Stimulated activated CD8-positive, alpha-beta memory T cell treated with anti-CD3 and anti-CD28 coated beads, Interleukin-15, amount 100 ng/mL, for 1 hour (primary cell): ENCODE measurements at places on chromosomes 7 and 10.

GRCh38 chr10:90804354-90804753, 53.5 kb downstream of the HTR7 start:
- DNase-seq = no peak

- no peak for DNase-seq
These were observed 124.5 kb downstream of the MYOF start for GRCh38 chr10:93357680-93358079.

GRCh38 chr10:104099269-104099668, 13.6 kb upstream of the COL17A1 start:
- DNase-seq = no peak

DNA sequence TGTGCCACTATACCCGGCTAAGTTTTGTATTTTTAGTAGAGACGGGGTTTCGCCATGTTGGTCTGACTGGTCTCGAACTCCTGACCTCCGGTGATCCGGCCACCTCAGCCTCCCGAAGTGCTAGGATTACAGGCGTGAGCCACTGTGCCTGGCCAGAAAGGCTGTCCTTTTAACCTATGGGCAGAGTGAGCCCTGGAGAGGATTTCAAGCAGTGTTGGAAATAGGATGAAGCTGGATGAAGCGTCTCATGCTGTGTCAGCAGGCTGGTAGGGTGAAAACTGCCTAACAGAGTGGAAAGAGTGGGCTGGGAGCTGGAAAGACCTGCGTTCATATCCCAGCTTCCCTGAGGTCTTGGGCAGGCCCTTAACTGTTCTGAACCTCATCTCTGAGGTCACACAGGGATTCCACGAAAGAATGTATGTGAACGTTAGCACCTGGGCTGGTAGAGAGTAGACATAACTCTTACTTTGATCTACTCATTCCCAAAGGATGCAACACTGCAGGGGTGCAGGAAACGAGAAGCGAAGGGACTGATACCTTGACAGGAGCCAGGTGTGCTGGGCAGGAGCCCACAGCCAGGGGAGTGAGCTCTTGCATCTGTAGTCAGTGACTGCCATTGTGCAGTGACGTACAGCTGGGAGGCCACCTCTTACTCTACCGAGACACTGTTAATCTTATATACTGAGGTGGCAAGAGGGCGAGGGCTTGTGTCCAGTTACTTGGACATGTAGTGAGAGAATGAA, 34.1 kb downstream of the WBP1L start:
- DNase-seq = no peak

DNA sequence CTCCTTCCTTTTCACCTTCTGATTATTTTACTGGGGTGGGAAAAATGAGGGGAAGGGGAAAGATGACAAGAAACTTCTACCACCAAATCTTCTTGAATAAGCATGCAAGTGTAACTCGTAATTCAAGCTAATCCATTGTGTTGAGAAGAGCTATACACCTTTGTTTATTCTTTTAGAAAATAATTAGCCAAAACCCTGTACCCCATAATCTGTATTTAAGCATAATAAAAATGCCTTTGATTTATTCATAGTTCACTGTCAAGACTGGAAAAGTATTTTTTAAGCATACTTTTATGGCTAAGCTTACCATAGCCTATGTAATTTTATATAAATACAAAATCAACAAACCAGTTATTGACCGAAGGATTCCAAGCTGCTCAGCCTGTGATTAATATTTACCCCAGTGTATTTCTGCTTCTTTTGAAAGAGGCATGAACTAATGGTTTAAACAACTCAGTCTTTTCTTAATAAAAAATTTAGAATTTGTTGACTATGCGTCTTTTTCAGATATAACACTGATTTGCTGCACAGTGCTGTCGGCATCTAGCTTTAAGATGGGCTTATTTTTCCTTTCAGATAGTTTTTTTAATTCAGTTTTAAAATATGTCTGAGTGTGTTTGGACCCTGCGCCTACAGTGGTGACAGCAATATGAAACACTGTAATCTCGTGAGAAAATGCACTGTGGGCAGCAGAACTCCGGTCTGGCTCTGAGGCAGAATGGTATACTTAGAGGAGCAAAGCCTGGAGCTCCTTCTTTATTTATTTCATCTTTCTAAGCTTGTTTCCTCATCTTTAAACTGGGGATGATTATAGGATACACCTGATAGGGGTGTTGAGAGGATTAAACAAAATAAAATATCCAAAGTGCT, 238.8 kb upstream of the LRGUK start:
- DNase-seq = no peak

- DNase-seq = no peak
These were observed 2.5 kb downstream of the CHN2 start for GRCh38 chr7:29196971-29197595.

DNA sequence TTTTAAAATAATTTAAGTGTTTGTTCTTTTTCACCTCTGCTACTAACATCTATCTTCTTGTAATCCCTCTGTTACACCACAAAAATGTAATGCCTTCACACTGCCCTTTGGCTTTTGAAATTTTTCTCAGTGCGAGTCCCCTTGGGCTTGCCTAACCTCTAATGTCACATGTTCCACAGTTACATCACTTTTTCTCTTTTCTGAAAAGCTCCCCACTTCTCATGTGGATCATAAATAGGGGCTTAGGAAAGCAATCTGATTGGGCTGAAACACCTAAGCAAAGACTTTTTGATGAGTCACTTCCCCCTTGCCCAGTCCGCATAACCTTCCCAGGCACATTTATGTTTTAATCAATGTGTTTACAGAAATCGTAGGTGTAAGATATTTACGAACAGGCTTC, 288.2 kb downstream of the IPMK start:
- DNase-seq = no peak

DNA sequence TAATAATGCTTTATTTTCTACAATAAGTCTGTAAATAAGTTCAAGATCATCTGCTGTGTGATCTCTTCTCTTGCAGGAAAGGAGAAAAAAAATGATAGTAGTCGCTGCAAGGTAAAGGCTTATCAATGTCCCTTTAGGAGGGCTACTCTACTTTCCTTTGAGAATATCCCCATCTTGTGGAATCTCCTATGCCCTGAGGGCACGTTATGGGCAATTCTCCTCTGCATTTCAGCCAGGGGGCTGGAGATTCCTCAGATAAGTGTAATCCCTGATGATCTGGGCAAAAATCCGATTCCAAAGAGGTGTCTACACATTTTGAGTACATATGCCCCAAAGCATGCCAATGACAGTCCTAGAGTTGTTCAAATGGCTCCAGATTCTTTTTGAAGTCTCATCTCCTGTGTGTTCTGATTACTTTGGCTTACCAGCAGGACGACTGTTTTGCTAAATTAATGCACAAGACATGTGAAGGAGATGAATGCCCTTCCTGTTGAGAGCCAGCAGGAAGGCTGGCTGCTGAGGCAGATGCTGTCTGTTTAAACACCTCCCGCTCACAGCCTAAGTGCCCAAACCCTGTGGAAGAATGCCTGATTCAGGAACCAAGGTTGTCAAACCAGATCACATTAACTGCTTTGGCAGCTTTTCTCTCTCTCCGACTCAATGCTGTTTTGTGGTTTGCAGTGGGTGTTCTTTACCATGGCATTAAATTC, 171.2 kb upstream of the COL1A2 start:
- no peak for DNase-seq

DNA sequence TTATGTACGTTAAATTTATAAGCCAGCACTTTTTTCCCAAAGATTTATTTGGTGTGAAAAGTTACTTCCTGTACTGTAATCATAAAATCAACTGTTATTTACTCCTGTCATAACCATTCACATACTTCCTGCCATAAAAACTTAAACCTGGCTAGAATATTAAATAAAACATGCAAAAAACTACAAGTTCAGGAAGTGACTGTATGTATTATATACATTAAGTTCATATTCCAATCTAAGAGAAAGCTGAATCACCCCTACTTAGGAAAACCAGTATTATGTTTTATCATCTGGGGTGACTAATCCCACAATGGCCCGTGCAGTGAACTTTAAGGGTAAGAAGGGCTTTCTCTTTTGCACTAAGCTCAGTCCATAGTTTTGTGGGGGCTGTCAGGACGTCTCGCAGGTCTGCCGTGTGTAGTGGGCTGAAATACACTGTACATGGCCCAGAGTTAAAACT, 183.7 kb upstream of the KLF14 start:
- DNase-seq = no peak

- no peak for DNase-seq
These were observed 14.9 kb upstream of the CRCP start for GRCh38 chr7:66099551-66100407.

DNA sequence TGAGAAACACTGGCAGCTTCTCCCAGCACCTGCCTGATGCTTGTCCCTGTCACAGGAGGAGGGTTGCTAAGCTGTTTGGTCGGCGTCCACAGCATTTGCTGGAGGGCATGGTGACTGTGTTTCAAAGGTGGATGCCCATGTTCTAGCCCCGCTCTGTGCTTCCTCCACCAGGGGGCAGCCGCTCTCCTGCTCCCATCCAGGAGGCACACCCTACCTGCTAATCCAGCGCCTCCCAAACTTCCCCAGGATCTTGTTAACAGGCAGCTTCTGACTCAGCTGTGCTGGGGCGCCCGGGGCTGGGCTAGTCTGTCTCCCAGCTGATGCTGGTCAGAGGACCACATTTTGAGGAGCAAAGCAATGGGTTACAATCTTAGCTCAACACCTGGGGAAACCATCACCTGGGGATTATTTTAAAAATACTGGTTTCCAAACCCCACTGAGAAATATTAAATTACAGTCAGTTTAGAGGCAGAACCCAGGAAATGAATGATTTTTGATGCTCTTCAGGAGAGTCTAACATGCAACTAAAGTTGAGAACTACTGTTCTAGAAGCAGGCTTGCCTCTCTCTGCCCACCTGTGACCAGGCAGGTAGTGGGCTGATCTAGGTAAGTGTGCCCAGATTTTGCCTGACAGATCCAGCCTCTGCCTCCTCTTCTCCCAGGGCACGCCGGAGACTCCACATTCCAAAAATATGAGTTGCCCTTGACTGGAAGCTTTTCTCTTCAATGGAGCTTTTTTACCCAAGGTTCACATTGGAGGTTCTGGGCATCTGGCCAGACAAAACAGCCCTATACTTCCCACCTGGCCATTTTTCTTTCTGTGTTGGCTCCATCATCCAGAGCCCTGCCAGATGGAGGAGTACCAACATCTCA, 92.7 kb upstream of the GPR26 start:
- DNase-seq = peak; percentile 19

- DNase-seq = no peak
These were observed 702 bp upstream of the AGFG2 start for GRCh38 chr7:100538348-100538653.

- no peak for DNase-seq
These were observed 142.5 kb downstream of the RNF216 start for GRCh38 chr7:5638994-5639393.

GRCh38 chr10:49056356-49056755, 59.0 kb downstream of the VSTM4 start:
- DNase-seq = no peak

GRCh38 chr10:48361176-48361575, 54.7 kb downstream of the MAPK8 start:
- no peak for DNase-seq

- no peak for DNase-seq
These were observed 75.0 kb downstream of the PRKAG2 start for GRCh38 chr7:151801782-151802468.

GRCh38 chr7:48213226-48213625, 42.0 kb downstream of the ABCA13 start:
- DNase-seq = no peak

- DNase-seq = no peak
These were observed 10.9 kb upstream of the LGI1 start for GRCh38 chr10:93746844-93747284.

- DNase-seq = no peak
These were observed 68.1 kb upstream of the PHYHIPL start for GRCh38 chr10:59108296-59108870.

GRCh38 chr7:66296557-66296956, 91.4 kb downstream of the TPST1 start:
- DNase-seq = no peak

DNA sequence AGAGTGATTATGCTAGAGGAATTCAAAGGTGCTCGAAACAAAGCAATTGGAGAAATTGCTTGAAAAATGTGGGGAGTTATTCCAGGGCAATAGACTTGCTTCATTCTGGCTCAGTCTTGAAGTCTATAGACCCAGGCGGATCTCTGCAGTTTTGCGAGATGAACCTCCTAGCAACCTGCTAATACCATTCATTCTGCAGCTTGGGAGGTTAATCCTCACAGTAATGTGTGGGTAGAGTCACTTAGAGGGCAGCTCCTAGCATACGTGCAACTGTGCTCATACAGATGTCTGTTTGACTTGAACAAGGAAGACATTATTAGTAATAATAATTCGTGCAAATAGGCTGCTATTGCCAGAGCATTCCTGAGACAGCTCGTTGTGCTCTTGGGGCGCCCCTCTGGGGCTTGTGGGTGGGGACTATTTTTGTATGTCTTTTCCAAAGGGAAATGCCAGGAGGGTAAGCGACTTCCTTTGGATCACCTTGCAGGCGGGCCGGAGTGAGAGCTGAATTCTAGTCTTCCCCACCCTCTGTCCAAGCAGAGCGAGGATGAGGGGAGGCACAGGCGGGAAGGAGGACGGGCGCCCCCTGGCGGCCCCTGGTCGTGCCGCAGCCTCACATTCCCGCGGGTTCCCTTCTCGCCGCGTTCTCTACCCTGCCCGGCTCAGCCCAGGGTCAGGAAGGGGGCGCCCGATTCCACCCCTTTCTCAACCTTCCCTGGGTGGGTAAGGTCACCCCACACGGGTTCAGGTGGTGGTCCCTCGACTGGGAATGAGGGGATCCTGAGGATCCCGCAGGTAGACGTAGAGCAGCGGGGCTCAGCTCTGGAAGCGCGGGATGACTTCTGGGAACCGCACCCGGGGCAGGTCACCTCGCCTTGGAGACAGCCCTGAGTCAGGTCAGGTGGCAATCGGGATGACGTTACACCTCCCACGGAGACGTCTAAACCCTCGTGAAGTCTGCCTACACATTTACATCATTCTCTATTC, 241.5 kb downstream of the PHTF2 start:
- no peak for DNase-seq

- DNase-seq = no peak
These were observed 4.3 kb downstream of the SLC29A3 start for GRCh38 chr10:71323407-71323806.

DNA sequence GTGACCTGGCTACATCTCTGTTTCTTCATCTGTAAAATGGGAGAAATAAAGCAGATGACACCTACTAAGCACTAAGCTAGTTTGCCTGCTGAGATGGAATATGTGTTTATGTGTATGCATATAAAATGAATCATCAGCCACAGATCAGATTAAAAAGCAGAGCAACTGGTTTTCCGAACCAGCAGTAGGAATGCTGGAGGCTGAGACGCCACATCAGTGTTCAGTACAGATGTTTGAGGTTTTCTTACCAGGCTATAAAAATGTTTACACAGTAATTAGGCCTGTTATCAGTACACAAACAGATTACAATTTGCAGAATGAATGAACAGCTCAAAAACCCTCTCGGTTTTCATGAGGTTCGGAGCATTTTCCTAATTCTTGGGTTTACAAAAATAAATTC, 85.8 kb downstream of the CALN1 start:
- no peak for DNase-seq

DNA sequence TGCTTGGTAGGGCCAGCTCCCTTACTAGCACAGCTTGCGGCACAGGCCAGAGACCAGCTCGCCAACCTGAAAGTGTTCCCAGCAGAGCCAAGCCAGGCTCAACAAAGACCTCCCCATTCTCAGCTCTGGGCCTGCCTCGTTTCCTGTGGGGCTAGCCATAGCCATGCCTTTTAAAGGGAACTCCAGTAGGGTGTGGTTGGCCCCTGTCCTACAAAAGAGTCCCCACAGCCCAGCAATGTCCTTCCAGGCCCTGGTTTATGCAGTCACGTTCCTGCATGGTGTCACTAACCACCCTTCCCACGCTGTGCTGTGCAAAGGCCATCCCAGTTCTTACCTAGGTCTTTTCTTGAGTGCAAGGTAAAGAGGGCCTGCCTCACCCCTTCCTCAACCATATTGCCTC, 87.8 kb upstream of the LRRC4 start:
- DNase-seq = no peak
